CD4-positive, alpha-beta T cell treated with Interleukin-4 for 1 hour (primary cell): ENCODE measurements at places on chromosomes 4 and X.
A peak's percentile ranks its signal among the peaks of the same experiment; 100 is the strongest.

GRCh38 chr4:94507708-94508107 is 56.0 kb downstream of the PDLIM5 start:
- no peak for DNase-seq

DNA sequence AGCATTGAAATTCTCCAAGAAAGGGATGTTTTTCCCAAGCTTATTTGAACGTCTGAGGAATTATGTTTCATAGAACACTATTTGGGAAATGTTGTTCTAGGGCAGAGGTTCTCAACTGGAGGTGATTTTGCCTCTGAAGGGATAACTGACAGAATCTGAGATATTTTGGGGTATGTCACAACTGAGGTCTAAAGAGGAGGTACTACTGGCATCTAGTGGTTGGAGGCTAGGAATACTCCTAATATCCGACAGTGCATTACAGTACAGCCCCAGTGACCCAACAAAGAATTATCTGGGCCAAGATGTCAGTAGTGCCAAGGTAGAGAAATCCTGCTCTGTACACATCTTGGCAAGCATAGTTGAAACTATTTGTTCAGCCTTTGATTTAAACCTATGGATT is 6.4 kb downstream of the HSPA4L start:
- DNase-seq = no peak

- no peak for DNase-seq
Observed at GRCh38 chr4:53932796-53933610, 131.4 kb downstream of the CHIC2 start.

GRCh38 chrX:47169726-47170515 is 23.7 kb upstream of the UBA1 start:
- no peak for DNase-seq

- DNase-seq = no peak
Observed at GRCh38 chr4:84751707-84752106, 168.8 kb downstream of the CDS1 start.

DNA sequence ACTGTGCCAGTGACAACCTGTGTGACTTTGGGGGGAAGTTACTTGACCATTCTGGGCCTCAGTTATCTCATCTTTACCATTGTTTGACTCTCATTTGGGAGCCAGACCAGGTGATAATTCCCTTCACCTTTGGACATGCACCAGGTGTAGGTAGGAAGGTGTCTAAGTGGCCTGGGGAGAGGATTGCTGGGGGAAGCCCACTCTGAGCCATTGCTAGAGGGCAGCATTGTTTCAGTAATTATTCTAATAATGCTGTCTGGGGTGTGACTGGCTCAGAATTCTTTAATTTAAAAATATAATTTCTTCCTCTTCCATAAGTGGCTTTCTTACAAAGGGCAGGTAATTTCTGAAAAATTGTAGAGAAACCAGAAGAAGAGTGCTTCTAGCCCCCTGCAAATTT is 104.3 kb downstream of the RTL9 start:
- DNase-seq = no peak

GRCh38 chrX:79631526-79631925 is 264.4 kb upstream of the ITM2A start:
- DNase-seq = no peak

GRCh38 chr4:87937523-87937922 is 38.0 kb upstream of the SPP1 start:
- DNase-seq = no peak

GRCh38 chrX:16705370-16705769 is 7.1 kb downstream of the CTPS2 start:
- DNase-seq = no peak

DNA sequence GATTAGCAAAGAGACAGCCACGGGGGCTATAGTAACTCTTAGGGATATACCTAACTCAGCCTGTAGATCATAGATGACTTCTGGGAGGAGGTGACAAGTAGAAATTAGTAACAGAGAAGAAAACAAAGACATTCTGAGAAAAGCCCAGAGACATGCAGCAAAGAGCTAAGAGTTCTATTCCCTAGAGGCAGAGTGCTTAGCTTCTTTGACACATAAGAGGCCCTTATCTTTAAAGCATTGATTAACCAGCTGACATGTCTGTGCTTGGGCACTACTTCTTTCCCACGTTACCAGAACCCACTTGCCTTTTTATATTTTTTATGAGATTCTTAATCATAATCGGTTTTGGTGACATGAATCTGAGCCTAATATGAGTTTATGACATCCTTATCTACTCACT is 179.5 kb downstream of the GABRB1 start:
- no peak for DNase-seq

GRCh38 chrX:65997978-65998717 is 41.7 kb downstream of the VSIG4 start:
- peak; percentile 67 for DNase-seq

- DNase-seq = no peak
Observed at GRCh38 chr4:20805716-20806115, 105.5 kb downstream of the PACRGL start.

- no peak for DNase-seq
Observed at GRCh38 chr4:40283413-40283812, 51.7 kb upstream of the CHRNA9 start.

DNA sequence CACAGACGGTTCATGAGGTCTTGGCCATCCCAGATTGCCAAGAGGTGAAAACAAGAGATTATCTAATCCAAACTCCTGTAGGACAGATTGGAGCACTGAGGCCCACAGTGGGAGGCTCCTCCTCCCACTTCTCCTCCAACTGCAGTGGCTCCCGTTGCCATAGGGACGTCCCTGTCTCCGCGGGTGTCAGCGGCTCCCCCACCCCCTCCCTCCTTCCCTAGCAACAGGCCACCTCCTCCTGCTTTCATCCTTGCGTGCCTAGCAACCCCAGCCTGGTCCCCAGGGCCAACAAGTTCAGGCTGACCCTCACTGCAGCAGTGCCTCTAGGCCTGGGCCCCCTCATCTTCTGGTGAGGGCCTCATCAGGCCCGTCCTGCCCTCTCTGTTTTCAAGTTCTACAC is 6.8 kb upstream of the IQSEC2 start:
- peak; percentile 43 for DNase-seq

DNA sequence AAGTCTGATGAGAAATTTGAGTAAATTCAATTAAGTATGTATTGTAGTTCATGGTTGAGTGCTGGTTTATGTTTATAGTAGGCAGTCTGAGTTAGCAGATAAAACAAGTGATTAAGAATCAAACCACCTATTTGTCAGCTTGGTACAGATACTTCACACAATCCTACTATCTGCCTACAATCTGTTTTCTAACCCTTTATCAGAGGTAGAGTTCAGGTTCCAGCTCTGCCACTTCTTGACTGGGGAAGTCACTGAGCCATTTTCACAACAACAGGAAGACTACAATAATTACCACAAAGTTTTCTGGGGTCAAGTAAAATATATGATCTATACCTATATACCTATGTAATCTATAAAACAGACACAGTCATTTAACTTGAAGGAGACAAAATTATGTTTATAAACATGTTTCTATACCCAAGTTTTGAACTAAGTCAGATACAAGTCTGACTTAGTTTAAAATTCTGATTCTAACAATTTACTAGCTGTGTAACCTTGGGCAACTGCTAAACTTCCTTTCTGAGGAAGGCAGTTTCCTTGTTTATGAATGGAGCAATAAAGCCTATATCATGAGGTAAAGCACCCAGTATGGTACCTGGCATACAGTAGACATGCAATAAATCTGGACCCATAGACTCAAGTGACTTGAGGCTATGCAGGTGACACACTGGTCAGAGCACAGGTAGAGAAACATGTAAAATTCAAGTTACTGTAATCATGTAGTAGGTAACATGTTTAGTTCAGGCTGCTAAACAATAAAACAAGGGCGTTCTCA is 37.2 kb upstream of the BDH2 start:
- no peak for DNase-seq

- no peak for DNase-seq
Observed at GRCh38 chrX:134074151-134074550, 88.8 kb upstream of the GPC3 start.

- DNase-seq = no peak
Observed at GRCh38 chr4:17187003-17187402, 288.6 kb upstream of the LDB2 start.

GRCh38 chr4:145679991-145680455 is at the start of gene C4orf51:
Gene C4orf51 (plus strand): TSS chr4:145680146. CDS start chr4:145680204, 58 bp downstream.
- no peak for DNase-seq

DNA sequence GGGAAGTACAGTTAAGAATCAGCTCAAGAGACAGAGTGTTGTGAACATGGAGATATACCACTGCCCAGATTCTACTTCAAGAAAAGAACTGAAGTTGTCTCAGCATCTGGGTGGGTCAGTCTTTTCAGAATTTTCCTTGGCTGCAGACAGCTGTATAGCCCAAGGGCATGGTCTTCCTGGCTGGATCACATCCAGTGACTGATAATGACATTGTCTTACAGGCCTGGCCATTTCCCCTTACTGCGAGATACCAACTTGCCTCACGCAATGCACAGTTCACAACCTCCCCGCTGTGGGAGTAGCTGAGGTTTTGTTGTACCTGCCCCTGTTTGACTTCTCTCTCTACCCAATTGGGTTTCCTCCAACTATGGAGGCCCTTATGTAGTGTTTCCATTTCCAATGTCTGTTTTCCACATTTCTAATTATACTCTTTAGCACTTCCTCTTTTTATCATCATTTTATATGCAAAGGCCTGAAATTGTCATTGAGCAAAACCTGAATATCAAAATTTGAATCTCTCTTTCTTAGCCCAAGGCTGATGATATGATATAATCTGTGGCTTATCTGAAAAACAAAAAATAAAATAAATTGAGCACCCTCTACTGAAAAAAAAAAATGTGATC is 209.1 kb downstream of the NAF1 start:
- DNase-seq = no peak

GRCh38 chr4:40897557-40898203 is 147.9 kb downstream of the NSUN7 start:
- DNase-seq = peak; percentile 58

- no peak for DNase-seq
Observed at GRCh38 chr4:182258441-182259000, 15.3 kb downstream of the TENM3 start.

DNA sequence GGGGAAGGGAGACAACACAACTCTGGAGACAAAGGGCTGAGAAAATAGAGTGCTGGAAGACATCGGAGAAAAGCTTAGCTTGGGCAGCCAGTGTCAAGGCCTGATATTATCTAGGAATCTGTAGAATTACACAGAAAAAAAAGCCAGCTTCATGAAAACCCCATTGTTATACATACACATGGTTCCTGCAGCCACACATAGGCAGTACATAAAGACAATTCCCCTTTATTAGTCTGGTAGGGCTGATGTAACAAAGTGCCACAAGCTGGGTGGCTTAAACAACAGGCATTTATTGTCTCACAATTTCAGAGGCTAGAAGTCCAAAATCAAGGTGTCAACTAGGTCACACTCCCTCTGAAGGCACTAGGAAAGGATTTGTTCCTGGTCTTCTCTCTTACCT is 503.5 kb downstream of the MID1IP1 start:
- DNase-seq = no peak

GRCh38 chrX:136275553-136275952 is 24.4 kb upstream of the MAP7D3 start:
- DNase-seq = no peak

- no peak for DNase-seq
Observed at GRCh38 chr4:6137027-6137746, 63.2 kb downstream of the JAKMIP1 start.

DNA sequence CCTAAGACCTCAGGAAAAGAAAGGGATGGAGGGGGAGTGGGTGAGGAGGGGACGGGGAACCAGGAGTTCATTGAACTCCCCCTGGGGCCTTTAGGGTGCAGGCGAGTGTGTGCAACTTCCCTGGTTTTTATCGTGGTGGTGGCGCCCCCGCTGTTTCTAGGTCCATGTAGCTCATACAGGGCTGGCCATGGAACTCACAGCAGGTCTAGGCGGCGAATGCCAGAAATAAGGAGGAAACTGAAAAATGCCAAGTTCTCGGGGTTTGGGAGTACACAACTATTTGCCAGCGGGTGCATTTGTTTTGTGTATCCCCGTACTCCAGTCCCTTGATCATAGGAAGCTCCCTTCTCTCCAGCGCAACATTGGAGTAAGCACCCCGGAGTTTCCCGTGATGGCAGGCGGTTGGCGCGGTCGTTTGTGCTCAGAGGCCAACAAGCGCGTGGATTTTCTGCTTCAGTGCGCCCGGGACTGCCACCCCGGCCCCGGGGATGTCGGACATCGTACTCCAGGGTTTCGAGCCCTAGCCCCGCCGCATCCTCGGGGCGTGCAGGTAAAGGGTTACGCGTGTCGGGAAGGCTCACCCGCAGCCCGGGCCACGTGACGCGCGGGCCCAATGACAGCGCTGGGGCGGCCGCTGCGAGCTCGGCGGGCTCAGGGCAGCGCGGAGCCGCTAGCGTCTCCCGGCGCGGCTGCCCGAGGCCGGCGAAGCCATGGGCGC is 208.9 kb downstream of the NWD2 start:
- DNase-seq = peak; percentile 19

DNA sequence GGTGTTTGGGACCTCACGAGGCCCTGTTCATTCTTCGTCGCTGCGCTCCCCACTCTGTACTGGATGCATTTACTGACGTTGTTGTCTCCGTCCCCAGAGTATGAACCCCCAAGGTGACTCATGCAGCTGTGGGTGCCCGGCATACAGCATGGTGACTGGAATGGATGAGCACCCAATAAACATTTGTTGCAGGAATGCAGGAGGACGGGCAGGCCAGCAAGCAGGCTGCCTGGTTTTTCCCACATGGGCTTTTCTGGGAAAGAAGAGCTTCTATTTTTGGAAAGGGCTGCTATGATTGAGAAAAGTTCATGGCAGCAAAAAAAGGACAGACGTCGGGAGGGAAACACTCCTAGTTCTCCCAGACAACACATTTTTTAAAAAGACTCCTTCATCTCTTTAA is 893 bp upstream of the SOD3 start:
- no peak for DNase-seq

DNA sequence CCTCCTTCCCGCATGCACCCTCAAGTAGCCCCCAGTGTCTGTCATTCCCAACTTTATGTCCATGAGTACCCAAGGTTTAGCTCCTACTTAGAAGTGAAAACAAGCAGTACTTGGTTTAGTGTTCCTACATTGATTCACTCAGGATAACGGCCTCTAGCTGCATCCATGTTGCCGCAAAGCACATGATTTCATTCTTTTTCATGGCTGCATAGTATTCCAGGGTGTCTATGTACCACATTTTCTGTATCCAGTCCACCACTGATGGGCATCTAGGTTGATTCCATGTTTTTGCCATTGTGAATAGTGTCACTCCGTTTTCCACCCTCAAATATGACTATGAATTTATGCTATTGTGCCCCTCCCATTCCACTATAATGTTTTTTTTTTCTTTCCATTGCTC is 130.5 kb upstream of the MXRA5 start:
- no peak for DNase-seq

DNA sequence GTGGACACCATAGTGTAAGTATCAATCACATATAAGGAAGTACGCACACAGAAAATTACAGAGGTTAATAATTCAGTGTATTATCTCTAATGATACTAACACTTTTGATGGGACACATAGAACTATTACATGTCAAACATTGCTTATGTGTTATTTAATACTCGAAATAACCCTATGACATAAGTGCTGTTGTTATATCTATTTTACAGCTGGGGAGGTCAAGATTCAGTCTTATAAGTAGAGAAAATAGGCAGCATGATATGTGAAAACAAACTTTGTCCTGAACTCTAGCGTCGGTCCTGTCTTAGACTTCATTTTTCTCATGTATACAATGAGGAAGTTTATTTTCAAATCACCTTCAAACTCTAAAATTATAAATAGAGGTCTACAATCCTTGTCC is 23.2 kb downstream of the ENPEP start:
- no peak for DNase-seq
